CD8-positive, alpha-beta T cell (primary cell): ENCODE measurements at places on chromosomes 3 and 15.

GRCh38 chr3:12758025-12758781 lies 856 bp downstream of the TMEM40 start:
- DNase-seq, result no peak

DNA sequence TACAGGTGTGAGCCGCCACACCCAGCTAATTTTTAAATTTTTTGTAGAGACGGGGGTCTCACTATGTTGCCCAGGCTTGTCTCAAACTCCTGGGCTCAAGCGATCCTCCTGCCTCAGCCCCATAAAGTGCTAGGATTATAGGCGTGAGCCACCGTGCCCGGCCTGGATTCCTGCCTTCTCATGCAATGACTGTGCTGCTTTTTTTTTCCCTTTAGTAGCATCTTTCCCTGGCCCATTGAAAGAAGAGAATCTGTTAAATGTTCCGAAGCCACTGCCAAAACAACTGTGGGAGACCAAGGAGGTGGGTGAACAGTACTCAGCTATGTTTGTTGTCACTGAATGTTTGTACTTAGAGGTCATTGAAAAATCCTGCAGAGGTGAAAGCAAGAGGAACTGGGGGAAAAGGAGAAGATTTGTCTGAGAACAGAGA lies 88.0 kb downstream of the CRTC3 start:
- no peak for DNase-seq

GRCh38 chr3:12954891-12955650 lies 113.7 kb upstream of the RPL32 start:
- peak; percentile 22 for DNase-seq

DNA sequence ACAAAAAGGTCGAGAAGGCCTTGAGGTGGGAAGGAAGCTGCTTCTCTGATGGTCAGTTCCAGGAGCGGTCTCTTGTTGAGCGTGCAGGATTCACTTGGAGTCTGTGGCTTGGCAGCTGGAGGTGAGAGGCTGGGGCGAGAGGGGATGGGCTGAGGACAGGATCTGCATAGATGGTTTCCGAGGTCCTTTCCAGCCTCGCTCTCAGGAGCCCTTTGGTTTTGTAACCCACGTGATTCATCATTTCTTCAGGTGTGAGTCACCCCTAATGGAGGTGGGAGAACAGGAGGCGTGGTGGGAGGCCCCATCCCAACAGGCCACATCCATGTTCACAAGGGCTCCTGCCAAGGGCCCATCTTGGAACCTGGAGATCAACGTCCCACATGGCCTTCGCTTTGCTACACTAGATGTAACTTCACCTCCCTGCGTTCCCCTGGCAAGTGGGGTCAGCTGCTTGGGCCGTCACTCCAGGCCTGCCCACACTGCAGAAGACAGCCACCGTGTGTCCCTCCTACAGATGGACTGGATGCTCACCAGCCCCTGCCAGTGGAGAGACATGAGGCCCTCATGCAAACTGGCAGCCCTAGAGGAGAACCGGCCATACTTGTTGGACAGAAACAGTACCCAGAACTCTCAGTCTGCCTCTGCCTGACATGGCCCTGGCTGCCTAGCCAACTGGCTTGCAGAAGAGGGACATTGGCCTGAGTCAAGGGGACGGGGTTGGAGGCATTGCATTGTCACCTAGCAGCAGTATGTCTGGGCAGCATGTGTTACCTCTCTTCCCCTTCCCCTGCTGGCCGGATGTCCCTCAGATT lies 1.6 kb upstream of the PCSK6 start:
- no peak for DNase-seq

GRCh38 chr3:81544385-81544784 lies 217.1 kb downstream of the GBE1 start:
- no peak for DNase-seq

- no peak for DNase-seq
These were observed 140.8 kb downstream of the TP63 start for GRCh38 chr3:189771842-189772450.

DNA sequence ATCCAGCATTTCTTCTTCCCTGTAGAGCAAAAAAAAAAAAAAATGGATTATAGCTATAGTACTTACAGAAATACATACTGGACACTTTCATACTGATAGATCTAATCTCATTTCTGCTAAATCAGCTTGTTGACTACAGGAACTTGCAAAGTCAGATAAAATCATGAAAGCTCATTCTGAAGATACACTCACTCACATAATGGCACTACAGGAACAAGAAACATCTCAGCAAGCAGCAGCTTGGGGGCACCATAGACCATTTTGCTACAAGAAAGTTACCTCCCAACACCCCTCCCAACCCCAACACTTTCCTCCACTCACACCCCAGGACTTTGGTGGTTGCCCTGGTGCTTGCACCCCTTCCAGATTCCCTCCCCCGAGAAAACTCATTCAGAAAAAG lies 4.6 kb downstream of the MYH15 start:
- no peak for DNase-seq
